ENCODE measurements at places on chromosomes 7 and 10.

- no peak for DNase-seq
These were observed 52.4 kb downstream of the OAT start for GRCh38 chr10:124366343-124366742.

GRCh38 chr10:110742801-110743200 lies 98.7 kb downstream of the RBM20 start:
- no peak for DNase-seq

- DNase-seq: peak; percentile 85
These were observed at the start of gene HTR7 for GRCh38 chr10:90857635-90858460. HTR7 (minus strand) TSS chr10:90858039; CDS start chr10:90857671, 368 bp downstream.

DNA sequence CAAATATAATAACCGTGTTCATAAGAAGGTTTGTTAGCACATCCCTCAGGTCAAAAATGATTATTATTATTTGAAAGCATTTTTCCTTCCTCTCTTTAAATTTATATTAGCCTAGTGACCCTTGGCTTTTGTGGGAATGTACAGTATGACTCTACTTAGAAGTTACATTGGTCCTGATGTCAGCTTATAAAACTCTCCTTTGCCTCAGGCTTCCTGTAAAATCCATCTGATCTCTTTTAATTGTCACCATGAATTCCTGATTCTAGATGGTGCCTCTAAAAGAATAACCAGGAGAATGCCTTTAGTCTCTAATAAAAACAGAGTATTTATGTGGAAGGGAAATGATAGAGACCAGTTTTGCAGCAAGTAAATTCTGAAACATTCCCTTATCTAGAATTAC lies 1134.4 kb downstream of the XPNPEP1 start:
- DNase-seq: no peak

- no peak for DNase-seq
These were observed 39.4 kb downstream of the AOC1 start for GRCh38 chr7:150891740-150892139.

DNA sequence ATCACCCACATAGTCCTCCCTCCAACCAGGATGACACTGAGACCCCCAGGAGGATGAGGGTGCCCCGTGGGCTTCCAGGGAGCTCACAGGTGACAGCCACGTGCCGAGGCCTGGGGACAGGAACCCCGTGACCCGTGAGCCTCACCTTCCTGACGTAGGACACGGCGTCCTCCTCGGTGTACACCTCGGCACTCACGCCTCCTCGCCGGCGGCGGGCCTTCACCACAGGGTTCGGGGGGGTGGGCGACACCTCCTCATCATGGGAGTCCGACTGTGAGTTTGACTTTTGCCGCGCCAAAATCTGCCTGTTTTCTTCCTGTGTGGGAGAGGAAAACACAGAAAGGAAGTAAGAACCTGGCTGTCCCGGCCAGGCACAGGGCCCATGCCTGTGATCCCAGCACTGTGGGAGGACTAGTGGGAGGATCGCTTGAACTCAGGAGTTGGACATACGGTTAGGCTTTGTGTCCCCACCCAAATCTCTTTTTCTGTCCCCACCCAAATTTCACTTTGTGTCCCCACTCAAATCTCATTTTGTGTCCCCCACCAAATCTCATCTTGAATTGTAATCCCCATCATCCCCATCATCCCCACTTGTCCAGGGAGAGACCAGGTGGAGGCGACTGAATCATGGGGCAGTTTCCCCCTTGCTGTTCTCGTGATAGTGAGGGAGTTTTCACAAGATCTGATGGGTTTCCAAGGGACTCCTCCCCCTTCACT lies 45.9 kb upstream of the DNAAF5 start:
- no peak for DNase-seq

DNA sequence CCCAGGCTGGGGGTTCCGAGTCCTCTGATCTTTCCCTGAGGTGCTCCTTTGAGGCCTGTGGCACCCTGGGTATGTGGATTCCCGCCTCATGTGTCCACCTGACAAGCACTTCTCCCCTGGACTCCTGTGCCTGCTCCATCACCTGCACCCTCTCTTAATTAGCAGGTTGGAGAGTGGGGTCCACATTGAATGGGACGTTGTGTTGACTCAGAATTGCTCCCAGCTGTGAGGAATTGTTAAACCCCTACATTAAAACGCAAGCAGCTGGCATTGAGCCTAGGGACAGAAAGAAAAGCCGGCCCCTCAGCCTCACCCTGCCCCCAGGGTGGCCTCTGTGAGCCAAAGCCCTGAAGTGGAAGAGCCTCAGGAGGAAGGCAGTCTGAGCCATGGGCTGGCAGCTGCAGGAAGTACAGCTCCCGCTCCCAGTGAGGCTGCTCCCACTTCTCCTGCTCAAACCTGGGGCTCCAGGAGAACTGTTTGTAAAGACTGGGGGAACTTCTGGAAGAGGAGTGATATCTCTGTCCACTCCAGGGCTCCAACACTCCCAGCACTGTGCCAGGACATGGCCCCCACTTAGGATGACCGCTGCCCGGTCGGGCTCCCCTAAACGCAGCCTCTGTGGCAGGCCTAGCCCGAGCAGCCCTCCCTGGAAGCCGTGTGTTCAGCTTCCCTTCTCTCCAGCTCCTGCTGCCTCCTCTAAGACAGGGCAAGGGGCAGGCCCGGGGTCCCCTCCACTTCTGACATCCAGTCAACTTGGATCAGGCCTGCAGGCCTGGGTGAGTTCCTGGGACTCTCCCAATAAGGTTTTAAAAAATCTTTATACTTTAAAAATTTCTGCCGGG lies 1.8 kb upstream of the OPN4 start:
- DNase-seq: no peak

- peak; percentile 14 for DNase-seq
These were observed 712 bp upstream of the CPVL start for GRCh38 chr7:29146888-29147609.

DNA sequence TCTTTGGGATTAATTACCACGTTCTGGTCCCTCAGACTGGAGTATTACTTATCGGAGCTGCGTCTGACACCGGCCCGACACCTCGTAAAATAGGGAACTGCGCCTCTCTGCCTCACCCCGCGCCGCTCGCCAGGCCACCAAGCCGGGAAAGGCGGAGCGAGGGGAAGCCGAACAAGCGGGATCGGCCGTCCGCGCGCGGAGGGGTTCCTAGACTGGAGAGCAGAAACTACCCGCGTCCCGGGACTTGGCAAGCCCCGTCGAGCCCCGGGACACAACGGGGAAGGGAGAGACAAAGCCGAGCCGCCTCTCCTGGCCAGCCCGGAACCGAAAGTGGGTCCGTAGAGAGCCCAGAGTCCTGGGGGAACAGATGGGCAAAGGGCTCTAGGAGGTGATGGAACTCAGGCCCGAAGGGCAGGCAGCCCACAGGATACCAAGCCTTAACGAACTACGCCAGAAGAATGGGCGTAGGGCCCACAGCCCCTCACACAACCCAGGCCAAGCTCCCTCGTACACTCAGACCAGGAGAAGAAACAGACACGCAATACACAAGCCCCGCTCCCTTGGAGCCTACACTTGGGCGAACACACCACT lies 6.5 kb downstream of the LBX1 start:
- DNase-seq: peak; percentile 61

- DNase-seq: no peak
These were observed 197.3 kb downstream of the MACC1 start for GRCh38 chr7:20019757-20020432.

DNA sequence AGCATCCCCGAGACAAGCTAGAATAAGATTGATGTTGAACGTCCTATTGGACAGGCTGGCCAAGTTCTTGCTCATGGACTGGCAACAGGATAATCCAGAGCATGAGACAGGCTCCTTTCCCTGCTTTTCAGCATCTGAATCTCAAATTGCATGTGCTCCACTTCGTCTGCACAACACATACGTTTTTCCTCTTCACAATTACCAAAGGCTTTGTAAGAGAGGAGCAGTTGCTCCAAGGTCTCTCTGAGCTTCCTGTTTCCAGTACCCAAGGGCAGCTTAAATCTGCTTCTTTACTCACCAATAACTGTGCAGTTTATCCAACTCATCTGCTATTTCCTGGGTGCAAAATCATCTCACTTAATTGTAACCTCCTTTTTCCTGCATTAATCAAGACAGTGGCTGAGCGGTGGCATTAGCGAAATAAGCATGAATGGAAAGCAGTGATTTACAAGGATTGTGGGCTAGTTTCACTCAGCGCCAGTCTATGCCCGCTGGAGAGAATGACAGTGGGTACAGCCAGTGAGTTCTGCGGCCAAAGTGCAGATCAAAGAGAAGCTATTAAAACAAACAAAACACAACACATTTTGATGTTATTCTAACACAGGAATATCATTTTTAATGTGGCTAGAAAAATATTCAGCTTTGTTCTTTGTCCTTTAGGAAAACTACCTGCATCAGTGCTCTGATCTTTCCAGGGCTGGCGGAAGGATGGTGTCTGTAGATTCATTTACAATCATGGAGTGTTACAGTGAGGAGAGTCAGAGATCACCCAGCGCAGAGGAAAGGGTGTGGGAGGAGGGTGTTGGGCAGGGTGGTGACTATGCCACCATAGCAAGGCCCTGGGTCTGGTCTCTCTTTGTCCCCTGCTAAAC lies 79.8 kb downstream of the CHN2 start:
- no peak for DNase-seq

DNA sequence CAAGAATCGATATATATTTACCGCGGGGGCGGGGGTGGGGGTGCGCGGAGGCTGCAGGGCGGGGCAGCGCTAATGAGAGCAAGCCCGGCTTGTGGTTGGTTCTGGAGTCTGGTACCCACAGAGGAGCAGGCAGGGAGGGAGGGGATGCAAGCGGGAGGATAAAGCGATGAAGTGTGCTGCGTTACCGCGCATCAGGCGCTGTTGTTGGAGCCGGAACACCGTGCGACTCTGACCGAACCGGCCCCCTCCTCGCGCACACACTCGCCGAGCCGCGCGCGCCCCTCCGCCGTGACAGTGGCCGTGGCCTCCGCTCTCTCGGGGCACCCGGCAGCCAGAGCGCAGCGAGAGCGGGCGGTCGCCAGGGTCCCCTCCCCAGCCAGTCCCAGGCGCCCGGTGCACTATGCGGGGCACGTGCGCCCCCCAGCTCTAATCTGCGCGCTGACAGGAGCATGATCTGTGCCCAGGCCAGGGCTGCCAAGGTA lies at the start of gene HECW1:
TSS of gene HECW1 (plus strand) at position 189 of the 482 bp plus-strand sequence. CDS start 131,259 bp downstream, outside the sequence.
- peak; percentile 49 for DNase-seq

- DNase-seq: peak; percentile 35
These were observed 43.1 kb downstream of the FOXK1 start for GRCh38 chr7:4725014-4725849.

DNA sequence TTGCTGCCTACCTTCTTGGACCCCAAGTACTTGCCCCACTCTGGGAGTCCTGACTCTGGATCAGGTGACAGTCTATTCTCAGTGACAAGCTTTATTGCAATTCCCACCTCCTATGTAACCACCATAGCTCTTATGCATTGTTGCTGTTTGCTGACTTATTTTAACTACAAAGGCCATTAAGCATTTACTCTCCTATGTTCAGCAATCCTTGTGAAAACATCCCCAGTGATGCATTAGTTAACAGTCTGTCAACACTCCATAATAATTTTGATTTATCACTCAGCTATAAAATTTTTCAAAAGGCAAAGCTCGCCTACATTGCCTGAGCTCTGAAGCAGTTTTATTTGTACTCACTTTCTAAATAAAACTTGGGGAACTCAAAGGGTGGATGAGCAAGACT lies 871.8 kb upstream of the SORCS1 start:
- no peak for DNase-seq

DNA sequence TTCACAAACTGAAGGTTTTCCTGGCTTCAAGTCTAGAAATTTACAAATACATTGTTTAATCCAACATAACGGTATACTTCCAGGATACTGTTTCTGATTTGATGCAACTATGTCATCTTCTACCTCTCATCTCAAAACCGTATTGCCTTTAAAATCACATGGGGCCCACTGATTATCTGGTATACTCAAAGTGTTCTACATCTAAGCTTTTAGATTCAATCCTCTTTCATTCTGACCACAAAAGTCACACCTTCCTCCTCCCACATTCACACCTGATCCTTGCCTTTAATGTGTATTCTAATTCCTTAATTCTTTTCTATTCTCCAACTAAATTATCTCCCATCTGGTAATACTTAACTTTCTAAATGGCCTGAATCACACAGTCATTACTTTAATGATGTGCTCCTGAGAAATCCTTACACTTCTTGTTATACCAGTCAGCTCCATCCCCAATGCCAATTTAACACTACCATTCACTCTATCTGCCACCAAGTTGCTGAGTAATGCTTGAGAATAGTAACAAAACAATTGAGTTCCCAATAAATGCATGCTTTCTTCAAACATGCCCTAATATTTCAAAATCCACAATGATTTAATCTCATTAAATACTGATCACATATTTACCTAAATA lies 13.0 kb downstream of the ATAD1 start:
- no peak for DNase-seq
